ENCODE measurements at places on chromosomes 6 and 20. TPM values are rescaled to one million over a fixed set of nuclear protein-coding genes. Genes with fewer than 3 reads are reported as not detected.

DNA sequence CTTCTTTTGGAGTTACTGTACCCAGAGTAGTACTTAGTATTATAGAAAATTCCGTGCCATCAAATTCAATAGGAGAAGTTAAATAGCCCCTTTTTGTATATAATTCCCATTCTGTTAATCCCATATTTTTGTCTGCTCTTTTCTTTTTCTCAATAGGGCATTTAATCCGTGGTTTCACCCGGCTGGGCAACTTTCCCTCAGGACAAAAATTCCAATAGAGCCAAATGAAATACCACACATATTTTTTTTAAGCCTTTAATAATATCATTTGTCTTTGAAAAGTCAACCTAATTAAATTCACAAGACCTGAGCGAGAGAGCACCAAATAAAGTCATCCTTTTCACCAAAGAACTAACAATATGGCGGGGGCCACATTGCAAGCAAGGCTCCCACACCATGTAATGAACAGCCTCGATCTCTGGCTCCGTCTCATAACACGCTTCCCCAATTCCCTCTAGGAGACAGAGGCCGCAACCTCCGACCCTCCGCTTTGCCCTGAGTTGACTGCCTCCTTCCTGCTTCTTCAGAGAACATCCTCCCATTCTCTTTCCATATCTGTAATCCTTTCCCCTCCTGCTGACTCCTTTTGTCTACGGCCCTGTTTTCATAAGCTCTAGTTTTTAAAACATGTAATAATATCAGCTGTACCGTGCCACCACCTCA, 13.6 kb downstream of the NHSL1 start:
- DNase-seq: peak; percentile 3

- no peak for DNase-seq
Observed at GRCh38 chr6:126662966-126663365, 323.1 kb downstream of the CENPW start.

Gene FUT9
- not detected for total RNA-seq

DNA sequence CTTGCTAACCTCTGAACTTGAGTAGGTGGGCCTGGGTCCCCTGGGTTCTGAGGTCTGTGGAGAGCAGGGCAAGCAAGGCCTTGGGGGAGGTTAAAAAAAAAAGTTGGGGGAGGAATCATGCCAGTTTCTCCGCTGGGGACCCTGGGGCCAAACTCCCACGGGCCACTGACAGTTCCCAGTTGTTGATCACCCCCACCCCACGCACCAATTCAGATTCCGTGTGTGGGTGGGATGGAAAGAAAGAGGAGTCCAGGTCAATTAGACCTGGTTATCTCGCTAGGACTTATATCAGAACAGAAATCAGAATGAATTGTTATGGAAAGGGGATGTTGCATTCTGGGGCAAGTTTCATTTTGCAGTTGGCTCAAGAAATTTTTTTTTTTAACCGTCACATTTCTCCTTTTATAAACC, 46.7 kb upstream of the SUPT3H start:
- no peak for DNase-seq

DNA sequence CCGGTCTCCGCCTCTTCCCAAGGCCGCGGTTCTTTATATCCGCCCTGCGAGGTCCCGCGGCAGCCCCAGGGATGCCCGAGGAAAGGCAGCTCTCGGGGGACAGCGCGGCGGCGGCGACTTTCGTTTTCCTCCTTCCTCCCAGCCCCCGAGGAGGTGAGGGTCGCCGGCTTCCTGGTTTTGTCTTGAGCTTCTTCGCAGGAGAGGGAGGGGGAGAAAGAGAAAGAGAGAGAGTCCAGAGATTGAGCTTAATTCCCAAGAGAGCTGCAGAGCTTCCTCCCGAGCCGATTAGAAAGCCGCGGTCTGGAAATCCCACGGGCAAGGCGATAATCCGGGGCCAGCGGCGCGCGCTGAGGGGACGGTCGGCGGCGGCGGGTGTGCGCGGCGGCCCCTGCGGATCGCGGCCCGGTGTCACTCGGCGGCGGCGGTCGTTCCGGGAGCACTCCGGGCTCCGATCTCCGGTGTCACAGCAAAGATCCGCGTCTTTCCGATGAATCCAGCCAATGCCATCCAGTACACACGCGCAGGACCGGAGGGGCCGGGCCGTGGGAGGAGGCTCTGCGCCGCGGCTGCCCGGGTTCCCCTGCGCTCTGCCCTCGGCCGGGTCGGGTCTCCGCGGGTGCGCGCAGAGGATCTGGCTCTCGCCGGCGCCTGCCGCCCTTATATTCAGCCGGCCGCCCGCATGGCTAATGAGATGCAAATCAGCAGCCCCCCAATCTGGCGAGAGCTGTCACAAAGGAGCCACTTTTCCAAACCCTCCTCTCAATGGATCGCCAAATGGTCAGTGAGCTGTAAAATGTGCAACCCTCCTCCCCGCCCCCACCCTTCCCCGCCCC, at the start of gene DLL1:
TSS of gene DLL1 (minus strand) at position 783 of the 833 bp plus-strand sequence. CDS start 939 bp downstream, outside the sequence.
- DNase-seq: no peak

Gene DSP
- 39.5 TPM for total RNA-seq

DNA sequence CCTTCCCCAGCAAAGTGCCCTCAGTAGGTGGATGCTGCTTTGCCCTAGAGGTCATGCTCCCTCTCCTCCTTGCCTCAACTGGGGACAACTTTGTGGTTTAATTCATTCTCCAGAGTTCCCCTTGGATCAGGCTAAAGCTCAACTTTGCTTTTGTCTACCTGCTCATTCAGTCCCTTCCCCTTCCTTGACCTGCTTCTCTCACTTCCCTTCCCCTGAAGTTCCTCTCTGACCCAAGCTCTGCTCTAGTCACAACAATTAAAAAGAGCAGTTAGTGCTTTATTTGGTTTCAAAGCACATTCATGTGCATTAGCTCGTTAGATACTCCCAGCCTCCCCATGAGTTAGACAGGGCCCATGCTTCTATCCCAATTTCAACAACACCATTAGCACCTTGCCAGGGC, 71.3 kb downstream of the DZANK1 start:
- DNase-seq: no peak

DNA sequence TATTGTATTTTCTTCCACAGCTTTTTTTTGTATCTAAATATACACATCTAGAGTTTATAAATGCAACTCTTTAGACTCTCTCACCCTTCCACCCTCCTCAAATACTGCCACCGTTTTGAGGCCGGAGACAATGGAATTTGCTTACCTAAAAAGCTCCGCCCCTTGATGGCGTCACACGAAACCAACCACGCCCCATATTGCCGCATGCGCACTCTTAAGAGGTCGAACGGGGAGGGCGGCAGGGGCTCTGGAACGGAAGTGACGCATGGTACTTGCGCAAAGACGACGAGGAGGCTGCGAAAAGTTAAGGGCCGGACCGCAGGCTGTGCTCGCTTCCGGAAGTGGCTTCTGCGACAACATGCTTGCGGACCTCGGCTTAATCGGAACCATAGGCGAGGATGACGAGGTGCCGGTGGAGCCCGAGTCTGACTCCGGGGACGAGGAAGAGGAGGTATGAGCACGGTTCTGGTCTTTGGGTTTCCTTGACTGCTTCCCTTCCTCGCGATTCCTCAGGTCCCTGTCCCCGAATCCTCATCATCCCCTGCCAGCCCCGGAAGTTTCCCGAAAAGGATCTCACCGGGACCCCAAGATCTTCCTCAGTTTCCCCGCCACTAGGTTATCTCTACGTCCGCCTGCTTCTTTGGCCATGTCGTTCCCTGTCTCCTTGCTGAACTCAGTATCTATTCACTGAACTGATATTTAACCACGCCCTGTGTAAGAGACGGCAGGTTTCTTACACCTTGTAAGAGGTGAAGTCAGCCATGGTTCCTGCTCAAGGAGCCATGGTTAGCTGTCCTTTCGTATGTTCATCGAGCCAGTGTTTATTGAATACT, at the start of gene DDX27:
TSS of gene DDX27 (plus strand) at position 326 of the 833 bp plus-strand sequence. CDS start at position 359, 33 bp downstream.
- peak; percentile 97 for DNase-seq

DNA sequence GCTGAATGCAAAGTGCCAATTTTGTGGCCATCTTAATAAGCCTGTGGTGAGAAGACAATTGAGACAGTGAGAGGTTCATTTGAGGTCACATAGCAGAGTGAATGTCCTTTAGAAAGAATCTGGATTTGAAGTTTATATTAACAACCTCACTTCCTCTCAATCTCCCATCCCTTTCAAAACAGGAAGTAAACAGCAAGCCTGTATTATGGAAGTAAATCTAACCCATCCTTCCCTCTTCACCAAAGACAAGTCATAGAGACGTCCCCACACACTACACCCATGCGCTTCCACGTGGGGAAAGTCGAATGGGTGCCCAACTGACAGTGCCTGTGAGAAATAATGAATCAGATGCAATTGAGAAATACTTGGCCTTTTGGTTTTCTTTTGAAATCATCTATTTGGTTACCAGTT, 28.8 kb upstream of the CCND3 start:
- peak; percentile 50 for DNase-seq

- DNase-seq: no peak
Observed at GRCh38 chr6:110097443-110097842, 82.0 kb downstream of the WASF1 start.

DNA sequence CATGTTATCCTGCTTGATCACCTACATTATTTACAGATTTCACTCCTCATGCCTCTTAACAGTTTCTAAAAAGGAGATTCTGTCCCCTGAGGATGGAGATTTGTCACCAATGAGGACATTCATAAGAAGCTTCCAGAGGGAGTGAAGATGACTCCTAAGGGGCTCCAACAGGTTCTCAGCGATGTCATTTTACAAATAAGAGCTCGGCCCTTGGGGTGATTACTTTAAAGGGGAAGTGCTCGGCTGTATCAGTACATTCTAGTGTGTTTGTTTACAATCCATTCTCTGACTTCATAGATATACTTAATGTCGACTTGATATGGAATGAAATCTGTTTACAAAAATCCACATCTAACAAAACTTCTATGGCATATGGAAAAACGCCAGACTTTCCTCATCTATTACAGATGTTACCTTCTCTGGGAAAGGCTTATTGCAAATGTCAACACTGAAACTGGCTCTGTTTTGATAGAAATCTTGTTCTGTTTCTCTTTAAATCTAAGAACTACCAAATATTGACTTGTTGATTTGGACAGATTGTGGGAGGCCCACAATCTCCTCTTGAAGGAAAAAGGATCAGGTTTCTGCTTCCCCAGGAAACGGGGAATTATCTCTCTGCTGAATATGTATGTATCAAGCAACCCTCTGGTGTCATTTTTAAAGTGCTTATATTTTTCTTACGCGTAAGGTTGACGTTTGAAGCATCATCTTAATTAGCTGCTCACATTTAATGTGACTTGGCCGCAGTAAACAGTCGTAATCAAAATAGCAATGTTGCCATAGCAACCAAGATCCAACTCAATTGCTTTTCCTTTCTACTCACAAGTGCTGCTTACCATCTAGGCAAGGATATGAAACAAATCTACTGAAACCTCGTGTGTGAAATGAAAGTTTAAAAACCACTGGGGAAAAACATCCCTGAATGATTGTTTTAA, 95.7 kb downstream of the SHLD1 start:
- no peak for DNase-seq

Gene SRMS
- not detected for total RNA-seq

GRCh38 chr6:146543211-146543939, at the start of gene RAB32:
RAB32 (plus strand) TSS chr6:146543833; CDS start chr6:146543872, 39 bp downstream.
- DNase-seq: peak; percentile 77

Gene DDX43
- total RNA-seq: not detected

DNA sequence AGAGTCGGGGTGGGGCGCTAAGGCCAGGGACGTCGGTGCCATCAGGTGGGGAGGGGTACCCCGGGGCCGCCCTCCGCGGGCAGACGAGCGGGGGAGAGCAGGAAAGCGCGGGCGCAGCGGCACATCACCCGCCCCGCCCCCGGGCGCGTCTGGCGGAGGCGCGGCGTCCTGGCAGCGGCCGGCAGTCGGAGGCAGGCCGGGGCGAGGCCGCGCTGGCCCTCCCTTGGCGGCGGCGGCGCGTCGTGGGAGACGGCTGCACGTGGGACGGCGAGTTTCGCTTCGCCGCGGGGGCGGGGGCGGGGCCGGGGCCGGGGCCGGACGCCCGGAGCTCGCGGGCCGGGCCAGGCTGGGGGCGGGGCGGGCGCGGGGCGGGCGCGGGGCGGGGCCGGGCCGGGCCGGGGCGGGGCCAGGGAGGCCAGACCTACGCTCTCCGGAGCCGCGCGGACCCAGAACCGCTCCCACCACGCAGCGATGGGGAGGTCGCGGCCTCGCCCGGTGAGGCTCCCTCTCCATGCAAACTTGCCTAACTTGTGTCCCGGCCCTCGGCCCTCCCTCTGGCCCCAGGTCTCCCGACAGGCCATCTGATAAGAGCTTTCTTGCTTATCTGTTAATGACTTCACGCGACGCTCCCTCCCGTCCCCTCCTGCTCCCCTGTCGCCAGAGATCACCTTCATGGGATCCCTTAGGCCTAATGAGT, 12.5 kb downstream of the ITPR3 start:
- no peak for DNase-seq

DNA sequence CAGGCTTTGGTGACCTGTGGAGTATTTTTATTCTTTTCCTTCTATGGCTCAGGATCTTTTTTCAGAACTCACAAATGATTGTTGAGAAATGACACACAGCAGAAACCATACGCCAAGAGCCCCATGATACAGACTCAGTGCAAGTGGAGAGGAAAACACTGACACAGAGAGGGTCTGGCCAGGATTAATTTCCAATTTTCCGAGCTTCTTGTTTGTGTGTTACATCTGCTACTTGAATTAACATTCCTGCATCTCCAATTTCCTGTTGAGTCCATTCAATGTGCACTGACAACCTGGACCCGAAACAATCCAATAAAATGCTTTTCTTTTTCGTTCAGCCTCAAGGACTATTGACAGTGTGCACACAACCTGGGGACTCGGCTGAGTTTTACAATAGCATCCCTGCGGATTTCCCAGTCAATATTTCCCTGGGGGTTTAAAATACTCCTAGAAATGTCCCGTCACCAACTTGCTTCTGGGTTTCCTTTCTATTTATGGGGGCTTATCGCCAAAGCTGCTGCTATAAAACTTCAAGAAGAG, 4.9 kb upstream of the MLN start:
- no peak for DNase-seq

Gene METTL24
- total RNA-seq: not detected

GRCh38 chr6:17851001-17851719, 136.3 kb downstream of the KIF13A start:
- no peak for DNase-seq

DNA sequence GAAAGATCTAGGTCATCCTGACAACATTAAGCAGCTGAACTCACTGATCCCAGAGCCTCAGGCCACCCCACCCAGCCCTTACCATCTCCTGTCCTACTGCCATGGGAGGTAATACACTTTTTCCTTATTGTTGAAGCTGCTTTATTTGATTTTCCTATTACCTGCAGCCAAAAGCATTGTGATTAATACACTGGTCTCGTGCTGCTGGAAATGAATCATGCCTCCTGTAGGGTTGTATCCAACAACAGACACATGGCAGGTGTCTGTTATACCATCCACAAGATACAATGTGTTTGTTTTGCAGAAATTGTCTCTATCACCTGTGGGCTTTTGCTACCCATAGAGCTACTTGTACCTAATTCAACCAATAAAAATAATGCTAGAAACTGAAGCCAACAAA, 34.2 kb downstream of the MYLIP start:
- DNase-seq: no peak

- no peak for DNase-seq
Observed at GRCh38 chr6:88748141-88748540, 215.3 kb downstream of the RNGTT start.

DNA sequence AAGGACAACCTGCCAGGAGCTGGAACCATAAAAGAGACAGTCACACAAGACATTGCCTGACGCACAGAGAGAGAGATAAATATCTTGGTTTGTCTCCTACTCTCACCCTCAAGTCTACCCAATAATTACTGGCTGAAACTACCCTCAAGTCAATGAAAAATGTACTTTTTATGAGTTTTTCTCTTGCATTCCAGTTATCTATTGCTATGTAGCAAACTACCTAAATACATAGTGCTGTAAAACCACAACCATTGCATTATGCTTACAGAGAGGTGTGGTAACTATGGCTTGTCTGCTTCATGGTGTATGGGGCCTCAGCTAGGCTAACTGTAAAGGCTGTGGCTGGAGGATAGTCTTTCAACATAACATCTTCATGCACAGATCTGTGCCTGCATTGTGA, 247.8 kb downstream of the HAO1 start:
- no peak for DNase-seq

Gene CLDN20
- not detected for total RNA-seq
